NCI-H226 (cell line): ENCODE measurements at places on chromosomes 12 and 14.

GRCh38 chr12:91980389-91980821 lies 165.2 kb downstream of the BTG1 start:
- no peak for DNase-seq

- DNase-seq, result no peak
Measured at GRCh38 chr12:109435428-109436187, 41.5 kb downstream of the KCTD10 start.

DNA sequence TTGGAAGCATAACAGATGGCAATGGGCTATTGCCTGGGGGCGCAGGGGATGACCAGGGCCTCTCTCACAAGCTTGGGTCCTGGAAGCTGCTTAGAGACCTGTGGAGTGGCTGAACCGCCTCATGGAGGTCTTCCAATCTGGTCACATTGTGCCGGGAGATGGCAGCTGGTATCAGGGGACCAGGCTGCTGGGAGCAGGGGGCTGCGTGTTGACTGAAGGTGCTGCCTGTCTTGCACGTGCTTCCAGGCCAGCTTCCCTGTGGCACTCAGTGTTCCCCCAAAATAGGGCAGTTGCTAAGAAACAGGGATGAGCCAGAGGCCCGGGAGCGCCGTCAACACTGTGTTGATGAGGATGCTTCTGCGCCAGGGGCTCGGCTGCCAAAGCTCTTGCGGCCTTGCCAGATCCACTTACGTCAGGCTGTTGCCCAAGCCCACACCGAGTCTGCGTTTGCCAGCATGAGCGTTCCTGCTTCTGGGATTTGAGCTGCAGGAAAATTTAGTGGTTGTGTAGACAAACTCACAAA lies 39.8 kb downstream of the ELK3 start:
- DNase-seq, result no peak

DNA sequence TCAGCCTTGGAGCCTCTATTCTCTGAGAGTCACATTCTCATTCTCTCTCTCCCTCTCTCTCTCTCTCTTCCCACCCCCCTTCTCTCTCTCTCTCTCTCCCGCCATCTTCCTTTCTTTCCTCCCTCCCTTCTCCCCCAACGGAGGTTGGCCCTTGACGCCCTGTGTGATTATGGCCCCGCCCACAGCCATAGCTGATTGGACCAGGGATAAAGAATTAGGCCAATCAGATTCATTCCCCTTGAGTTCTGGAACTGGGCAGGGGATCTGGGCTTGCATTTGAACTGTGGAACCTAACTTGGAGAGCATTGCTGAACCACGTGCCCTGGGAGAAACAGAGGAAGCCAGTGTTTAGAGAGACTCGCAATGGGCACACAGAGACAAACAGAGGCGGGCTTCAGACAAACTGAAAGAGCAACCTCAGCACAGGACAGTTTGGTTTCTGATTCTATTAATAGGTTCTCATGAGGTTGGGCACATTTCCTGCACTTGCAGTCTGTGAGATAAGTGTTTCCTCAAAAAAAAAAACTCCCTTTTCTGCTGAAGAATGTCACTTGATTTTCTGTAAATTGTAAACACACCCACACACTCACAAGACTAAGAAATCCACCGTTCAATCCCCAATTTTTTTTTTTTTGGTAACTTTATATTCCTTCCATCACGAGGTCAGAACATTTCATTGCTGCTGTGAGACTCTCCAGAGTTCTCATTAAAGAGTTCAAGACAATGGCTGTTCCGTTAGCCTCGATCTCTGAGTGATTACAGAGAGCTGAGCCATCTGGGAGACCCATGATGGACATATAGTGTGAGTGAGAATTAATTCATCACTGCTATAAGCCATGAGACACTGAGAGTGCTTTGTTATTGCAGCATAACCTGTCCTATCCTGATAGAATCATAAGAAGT lies 3.5 kb upstream of the P2RX7 start:
- no peak for DNase-seq

- DNase-seq, result no peak
Measured at GRCh38 chr14:22577334-22577908, 11.6 kb downstream of the DAD1 start.

DNA sequence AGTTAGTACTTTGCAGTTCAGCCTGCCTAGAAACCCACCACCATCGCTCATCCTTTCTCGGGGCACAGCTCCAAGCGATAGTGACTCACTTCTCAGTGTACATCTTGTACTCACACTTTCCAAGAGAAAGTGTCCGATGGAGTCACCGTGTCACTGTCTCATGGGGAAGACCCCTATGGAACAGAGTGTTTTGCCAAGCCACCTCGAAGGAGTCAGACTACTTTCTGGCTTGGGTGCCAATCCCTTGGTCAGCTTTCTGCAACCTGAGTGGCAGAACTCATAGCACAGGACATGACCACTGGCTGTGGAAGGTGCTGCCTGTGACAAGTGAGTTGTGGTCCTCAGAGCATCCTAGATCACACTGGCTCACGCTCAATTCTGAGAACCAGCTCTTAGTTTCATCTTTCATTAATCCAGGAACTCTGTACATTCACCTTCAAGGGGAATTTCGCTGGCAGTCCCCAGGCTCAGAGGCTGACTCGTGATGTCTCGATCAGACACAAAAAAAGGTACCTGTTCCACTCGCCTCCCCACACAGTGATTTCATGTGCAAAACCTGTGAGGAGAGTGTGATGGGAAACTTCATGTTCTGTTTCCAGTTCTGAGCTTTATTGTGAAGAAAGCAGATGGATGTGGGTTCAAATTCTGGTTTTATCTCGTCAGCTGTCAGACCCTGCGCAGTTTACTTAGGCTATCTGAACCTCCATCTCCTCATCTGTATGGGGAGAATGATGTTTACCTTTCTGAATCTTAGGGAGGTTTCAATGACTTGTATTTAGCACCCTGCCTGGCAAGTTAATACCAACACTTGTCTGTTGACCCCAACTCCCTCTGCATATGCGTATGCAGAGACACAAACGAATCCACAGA lies 127.3 kb upstream of the CCND2 start:
- no peak for DNase-seq

- no peak for DNase-seq
Measured at GRCh38 chr12:76270657-76271358, 77.4 kb downstream of the BBS10 start.

DNA sequence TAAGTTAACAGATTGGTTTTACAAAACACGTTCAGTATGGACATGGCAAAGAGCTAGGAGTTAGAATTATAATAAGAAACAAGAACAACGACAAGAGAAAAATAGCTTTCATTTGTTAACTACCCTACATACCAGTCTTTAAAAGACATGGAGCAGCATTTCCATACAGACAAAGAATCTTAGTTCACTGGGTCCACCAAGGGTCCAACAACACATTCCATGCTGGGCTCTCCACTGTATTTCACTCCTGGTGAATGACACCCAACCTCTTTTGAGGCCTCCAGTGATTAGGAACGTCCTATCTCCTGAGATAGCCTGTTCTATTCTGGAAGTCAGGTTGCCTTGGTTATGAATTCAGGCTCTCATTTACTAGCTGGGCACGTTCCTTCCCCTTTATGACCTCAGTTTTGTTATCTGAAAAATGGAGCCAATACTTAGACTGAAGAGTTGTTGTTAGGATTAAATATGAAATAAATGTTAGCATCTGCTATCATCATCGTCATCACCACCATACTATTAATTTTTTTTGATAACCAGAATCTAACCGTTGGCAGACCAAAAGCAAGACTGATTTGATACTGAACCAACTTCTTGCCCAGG lies 37.7 kb downstream of the C12orf75 start:
- DNase-seq, result no peak

GRCh38 chr14:55180434-55180833 lies 11.0 kb downstream of the DLGAP5 start:
- no peak for DNase-seq

DNA sequence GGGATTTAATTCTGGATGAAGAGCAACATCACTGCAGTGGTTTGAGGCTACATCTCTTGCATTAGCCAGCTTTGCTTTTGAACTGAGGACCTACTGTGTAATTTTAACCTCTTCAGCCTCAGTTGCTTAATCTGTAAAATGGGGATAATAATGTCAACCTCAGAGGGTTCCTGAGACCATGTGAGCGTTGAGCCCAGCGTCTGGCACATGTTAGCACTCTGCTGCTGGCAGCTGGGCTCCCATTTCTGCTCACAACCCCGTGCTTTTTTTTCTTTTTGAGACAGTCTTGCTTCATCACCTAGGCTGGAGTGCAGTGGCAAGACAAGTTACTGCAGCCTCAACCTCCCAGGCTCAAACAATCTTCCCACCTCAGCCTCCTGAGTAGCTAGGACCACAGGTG lies 31.6 kb downstream of the TESC start:
- no peak for DNase-seq

- DNase-seq, result no peak
Measured at GRCh38 chr12:57745485-57745881, 644 bp downstream of the TSPAN31 start.

- no peak for DNase-seq
Measured at GRCh38 chr14:42190744-42191143, 584.1 kb downstream of the LRFN5 start.
